Activated T-cell treated with anti-CD3 and anti-CD28 coated beads, Interleukin-2, amount 50 U/mL, for 1 hour (primary cell): ENCODE measurements at places on chromosomes 3 and 15.

GRCh38 chr3:51297333-51297732, 87.8 kb upstream of the MANF start:
- no peak for DNase-seq

- DNase-seq, result no peak
These were observed 17.1 kb upstream of the PLXND1 start for GRCh38 chr3:129623447-129624118.

GRCh38 chr15:96462768-96463750, 132.6 kb downstream of the NR2F2 start:
- no peak for DNase-seq

GRCh38 chr3:60055765-60056164, 1005.9 kb upstream of the CFAP20DC start:
- no peak for DNase-seq

DNA sequence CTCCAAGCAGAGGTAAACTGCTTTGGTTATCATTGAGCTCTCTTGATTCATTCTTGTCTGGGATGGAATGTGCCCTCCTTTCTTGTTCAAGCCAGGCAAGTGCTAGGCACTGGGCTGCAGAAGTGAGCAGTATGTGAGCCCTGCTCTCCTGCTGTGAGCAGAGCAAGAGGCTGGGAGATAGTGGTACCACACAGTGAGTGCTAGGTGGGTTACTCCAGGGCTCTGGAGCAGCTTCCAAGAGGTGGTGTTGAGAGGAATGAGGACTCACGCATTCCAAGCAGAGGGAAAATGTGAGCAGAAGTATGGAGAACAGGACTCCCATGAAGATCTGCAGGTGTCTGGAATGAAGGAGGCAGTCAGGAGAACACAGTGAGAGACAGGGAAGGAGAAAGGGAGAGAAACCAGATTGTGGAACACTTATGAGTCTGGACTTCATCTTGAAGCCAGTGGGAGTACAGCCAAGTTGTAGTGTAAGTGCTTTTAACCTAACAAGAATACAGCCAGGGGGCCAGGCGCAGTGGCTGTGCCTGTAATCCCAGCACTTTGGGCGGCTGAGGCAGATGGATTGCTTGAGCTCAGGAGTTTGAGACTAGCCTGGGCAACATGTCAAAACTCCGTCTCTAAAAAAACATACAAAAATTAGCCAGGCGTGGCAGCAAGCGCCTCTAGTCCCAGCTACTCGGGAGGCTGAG, 199.9 kb upstream of the CTDSPL start:
- DNase-seq, result no peak

DNA sequence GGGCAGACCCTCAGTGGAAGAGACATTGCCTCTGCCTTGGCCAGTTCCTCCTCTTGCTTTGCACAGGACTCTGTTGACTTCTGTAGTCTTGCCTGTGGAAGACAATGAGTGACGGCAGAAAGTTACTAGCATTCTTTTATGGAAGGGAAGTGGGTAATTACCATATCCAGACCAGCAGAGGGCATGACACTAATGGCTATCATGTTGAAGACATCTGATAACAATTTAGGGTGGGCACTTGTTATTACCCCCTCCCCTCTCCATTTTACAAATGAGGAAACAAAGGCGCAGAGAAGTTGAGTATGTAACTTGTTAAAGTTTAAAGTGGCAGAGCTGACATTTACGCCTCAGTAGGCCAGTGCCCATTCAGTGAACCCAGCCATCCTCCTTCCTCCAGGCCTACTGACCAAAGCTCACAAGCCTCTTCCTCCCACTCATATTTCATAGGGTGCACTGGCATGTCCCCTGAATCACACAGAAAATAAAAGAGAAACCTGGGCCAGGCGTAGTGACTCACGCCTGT, 48.2 kb upstream of the FMN1 start:
- no peak for DNase-seq

DNA sequence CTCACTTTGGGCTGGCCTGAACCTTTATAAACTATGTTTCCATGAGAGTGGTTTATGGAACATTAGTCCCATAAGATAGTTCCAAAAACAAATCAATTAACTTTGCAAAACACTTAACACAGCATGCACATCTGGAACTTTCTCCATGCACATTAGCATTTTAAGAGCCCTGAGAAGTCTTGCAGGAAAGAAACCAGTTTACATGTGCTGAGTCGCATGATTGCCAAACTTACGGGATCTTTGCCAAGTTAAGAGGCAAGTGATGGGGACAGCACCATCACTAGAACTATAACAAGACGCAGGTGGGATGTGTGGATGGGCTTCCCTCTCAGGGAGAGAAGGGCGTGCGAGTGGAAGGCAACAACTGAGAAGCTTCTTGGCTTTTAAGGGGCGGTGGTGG, 20.7 kb downstream of the ADAMTS9 start:
- no peak for DNase-seq

GRCh38 chr15:58436552-58436951, 4.8 kb downstream of the LIPC start:
- DNase-seq, result no peak

- peak; percentile 27 for DNase-seq
These were observed 65.7 kb downstream of the TMCC1 start for GRCh38 chr3:129827765-129828164.

GRCh38 chr3:70386043-70386442, 73.6 kb upstream of the MDFIC2 start:
- DNase-seq, result no peak

- no peak for DNase-seq
These were observed 701.6 kb upstream of the CBLB start for GRCh38 chr3:106570426-106570825.

DNA sequence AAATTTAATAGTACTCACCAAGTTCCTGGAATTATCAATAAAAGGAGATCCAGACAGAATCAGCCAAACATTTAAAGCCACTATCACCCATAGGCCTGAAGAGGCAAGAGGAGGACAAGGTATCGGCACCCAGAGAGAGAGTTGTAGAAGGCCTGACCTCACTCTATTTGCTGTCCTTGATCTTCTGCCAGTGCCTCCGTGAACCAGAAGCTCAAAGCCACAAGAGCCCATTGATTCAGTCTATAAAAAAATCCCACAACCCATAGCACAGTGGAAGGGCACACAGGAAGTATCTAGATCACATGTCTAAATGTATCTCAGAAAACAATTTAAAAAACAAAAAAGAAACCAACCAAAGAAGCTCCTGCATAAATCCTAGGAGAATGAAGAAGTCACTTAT, 68.6 kb upstream of the FAM174B start:
- DNase-seq, result no peak

DNA sequence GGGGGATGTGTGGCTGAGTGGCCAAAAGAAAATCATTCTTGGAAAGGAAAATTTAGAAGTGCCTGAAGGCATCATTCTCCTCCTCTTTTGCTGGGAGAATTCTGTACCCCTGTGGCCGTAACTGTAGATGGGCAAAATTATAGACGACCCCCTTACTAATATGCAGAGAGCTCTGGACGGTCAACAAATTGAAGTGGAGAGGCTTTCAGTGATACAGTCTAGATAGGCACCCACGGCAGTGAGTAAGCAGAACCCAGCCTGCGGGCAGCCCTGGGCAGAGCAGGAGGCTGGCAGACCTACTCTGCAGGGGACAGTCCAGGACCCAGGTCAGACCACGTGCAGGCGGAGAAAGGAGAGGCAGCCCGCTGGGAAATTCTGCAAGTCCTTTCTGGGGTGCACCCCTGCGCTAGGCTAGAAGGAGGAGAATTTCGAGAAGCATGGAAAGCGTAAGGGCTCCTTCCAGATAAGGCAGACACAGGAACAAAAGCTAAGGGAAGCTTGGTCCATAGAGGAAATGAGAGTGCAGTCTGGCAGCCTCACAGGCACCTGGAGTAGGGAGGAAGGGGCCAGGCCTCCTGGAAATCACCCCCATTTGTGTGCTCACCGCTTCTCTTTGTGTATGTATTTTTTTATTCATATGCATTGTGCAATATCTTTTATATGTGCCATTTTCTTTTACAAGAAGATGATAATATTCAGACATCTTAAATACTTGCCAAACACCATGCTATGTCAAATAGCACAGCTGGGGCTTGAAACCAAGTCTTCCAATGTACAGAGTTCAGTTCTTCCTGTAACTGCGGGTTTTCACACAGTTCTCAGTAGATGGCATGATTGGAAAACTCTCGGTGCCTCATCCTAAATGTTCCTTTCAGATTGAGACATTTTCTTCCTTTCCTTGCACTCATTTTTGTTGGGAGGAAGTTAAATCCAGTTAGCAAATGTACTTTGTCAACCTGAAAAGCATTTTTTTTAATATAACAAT, 40.2 kb downstream of the LRRK1 start:
- DNase-seq, result no peak

- peak; percentile 54 for DNase-seq
These were observed 923 bp downstream of the SIAH2 start for GRCh38 chr3:150761831-150762661.

- no peak for DNase-seq
These were observed 18.6 kb downstream of the SUCLG2 start for GRCh38 chr3:67635806-67636205.

DNA sequence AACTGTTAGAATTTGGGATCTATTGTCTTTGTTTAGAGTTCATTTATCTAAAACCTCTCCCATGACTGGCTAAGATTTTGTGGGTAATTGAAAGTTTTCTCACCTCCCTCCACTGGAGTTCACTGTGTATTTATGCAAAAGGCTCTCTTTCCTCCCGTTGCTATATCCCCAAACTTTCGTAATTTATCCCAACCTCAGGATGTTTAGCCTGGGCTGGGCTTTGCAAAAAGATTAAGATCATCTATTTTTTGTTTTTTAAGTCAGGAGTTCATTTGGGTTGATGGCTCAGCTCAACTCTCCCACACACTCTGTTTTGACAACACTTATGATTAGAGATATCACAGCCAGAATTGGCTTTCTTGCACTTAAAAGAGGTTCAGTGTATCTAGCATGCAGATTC, 27.0 kb downstream of the SUCNR1 start:
- no peak for DNase-seq

- no peak for DNase-seq
These were observed 36.6 kb downstream of the CLEC3B start for GRCh38 chr3:45062697-45063070.

GRCh38 chr3:46651084-46651483, 38.8 kb downstream of the FAM240A start:
- DNase-seq, result no peak

- DNase-seq, result no peak
These were observed 11.4 kb downstream of the XPC start for GRCh38 chr3:14166877-14167603.

DNA sequence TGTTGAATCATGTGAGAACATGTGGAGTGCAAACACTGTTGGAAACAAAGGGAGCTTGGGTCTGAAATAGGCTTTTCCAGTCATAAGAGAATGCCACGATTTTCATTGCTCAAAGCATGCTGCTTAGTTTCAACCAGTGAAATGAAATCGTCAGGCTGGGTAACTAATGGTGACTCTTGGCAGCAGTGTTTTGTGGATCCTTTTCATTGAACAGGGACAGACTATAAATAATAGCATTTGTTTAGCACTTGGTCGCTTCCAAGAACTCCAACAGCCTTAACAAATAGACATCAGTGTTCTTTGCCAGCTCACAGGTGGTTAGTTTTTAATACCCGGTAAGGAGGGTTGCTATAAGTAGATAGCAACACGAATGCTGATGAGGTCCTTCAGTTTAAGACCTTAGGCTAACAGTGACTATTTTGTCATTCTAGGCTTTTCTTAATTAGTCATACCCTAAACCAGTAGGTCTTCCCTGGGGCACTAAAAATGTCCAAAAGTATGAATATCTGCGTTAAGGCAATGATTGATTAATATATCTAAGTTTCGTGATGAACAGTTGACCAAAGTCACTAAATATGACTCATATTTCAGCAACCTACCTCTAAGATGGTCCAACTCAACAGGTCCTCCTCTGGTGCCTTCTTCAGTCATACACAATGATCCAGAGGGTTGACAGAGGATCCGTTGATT, 15.8 kb downstream of the TP63 start:
- no peak for DNase-seq

DNA sequence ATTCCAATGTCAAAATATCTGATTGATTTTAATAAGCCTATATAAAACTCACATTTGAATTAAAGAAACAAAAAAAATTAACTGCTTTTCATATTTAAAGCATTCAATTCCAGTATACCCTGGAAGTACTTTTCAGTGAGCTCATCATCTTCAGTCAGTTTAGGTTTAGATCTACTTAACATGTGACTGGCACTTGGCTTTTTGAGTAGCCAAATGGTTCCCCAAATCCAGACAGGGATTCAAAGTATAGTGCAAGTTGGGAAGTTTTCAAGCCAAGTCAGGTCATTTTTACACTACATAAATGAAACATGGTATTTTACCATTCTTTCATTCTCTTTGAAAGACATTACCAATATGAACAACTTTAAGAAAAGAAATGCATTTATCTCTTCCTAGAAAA, 57.5 kb downstream of the ATP8B4 start:
- DNase-seq, result no peak

DNA sequence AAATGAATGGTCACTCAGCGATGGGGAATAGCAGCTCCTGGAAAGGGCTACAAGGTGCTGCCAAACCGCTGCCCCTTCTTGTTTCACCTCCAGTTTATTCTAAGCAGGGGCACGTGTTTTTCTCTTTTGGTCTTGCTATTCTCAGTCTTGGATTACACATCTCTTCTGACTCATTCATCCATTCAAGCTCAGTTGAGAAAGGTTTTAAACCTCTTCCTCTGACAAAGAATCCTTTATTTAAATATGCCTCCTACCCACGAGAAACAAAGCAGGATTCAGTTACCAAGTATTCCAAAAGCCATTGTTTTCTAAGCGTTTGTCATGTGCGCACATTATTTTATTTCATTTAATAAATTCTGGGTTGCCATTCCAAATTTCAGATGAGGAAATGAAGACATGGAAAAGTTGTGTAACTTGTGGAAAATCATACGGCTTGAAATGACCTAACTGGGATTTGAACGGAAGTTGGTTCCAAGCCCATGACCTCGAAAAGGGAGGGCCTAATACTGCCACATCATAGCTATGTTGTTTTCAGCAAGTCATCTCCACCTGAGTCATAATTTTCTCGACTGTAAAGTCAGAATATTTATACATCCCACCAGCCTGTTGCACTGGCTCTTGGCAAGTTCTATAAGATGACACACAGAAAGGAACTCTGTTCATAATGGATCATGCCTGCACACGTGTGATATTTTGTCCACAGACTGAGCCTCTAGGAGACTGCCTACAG, 292.0 kb upstream of the SLCO3A1 start:
- DNase-seq, result no peak

DNA sequence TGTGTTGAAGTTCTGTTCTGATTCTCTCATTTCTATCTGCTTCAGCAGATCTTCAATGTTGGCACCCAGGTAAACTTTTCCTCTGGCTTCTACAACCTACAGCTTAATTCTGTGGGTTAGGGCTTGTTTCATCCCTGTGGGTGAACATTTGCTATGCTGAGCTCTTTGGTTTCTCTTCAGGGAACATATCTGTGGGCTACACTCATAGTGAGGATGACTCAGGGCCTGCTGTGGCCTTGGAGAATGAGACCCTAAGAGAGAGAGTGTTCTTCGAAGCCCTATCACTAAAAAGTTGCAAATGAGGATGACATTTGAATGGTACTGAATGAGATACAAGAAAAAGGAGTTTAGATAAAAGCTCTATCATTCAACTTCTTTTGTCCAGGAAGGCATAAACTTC, 346.2 kb upstream of the CBLB start:
- no peak for DNase-seq

- DNase-seq, result no peak
These were observed 192.9 kb upstream of the EIF1B start for GRCh38 chr3:40116478-40117177.
